ENCODE measurements at places on chromosomes 3 and 15.

- DNase-seq, result peak; percentile 61
These were observed at the start of gene ALDH1A3 for GRCh38 chr15:100879464-100880138. ALDH1A3 (plus strand) TSS chr15:100879831; CDS start chr15:100879908, 77 bp downstream.

GRCh38 chr3:169327546-169328356 lies 335.8 kb downstream of the MECOM start:
- no peak for DNase-seq

GRCh38 chr3:143529798-143530197 lies 318.5 kb downstream of the SLC9A9 start:
- no peak for DNase-seq

- DNase-seq, result peak; percentile 12
These were observed 118.8 kb downstream of the ECT2 start for GRCh38 chr3:172869368-172869771.

DNA sequence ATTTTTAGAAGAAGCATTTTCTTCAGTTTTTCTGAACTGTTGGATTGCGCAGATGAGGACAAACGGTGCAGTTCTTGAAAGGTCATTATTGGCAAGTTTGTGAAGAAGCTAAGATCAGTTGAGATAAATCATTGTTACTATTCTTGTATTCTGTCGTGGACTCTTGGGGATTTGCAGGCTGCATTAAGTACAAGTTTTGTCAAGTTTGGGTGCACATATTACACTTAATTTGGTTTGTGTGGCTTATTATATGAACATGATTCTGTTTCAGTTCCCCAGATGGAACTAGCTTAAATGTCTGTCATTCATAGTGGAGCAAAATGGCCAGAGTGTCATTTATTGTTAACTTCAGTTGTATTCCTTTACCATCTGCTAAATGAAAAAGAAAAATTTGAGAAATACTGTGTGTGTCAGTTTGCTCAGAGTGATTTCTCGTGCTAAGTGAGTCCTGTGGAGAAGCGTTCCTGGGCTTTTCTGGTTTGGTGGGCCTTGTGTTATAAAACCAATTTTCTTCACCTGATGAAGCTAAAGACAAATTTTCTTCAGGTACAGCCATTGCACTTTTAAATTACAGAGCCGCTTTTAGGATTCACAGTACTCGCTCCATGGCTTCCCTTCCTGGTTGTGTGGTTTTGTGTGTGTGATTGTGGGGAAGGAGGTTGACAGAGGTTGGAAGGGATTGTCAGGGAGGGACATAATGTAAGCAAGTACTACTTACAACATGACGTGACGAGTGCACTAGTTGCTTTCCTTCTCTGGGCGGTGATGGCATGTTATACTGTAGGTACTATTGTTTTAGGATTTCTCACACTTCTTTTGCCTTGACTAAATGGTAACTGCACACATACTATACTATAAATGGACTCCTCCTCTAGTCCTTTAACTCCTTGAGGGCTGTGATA lies 1.7 kb downstream of the AKAP13 start:
- DNase-seq, result peak; percentile 13

DNA sequence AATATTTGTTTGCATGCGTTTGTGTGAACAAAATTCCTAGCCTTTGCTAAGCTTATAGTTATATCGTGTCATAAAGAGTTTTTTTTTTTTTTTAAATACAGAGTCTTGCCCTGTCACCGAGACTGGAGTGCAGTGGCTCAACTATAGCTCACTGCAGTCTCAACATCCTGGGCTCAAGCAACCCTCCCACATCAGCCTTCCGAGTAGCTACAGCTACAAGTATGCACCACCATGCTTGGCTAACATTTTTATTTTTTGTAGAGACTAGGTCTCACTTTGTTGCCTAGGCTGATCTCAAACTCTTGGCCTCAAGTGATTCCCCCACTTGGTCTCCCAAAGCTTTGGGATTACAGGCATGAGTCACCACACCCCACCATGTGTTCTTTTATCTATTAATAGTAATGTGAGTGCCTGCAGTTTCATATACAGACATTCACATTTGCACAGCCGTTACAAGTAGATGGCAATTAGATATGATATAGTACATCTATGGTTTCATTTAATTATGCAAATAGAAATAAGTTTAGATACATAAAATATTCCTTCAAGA lies 848.6 kb downstream of the PDCD6IP start:
- no peak for DNase-seq

- DNase-seq, result no peak
These were observed 1.9 kb downstream of the CNBP start for GRCh38 chr3:129181819-129182218.

GRCh38 chr3:9808345-9809037 lies 1.6 kb upstream of the TTLL3 start:
- DNase-seq, result peak; percentile 18

- no peak for DNase-seq
These were observed 61.4 kb downstream of the BFSP2 start for GRCh38 chr3:133461291-133461690.

DNA sequence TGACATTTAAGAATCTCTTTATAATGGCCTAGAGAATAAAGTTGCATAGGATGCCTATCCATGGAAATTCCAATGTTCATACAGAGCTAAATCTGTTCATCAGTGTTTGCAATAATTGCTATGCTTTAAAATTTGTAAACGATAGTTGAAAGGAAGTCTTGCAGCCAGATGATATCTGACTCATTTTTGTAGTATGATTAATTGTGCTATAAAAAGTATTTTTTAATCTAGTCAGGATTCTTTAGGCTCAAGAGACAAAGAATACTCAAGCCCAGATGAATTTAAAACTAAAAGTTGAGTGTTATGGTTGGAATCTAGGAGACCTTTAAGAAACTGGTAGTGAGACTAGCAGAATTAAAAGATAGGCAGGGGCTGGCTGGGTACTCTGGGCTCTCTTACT lies 50.5 kb downstream of the SUCNR1 start:
- peak; percentile 59 for DNase-seq

DNA sequence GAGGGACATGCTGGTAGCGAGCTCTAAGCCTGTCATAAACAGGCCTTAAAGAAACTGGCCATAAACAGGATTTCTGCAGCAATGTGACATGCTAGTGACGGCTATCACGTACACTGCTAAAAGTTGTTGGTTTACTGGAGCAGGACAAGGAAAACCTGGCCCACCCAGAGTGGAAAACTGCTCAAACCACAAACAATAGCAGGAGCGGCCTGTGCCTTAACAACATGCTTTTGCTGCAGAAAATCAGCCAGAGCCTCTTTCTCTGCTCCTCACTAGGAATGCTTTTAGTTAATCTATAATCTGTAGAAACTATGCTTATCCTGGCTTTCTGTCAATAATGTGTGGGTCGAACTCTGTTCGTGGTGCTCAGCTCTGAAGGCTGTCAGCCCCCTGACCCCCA lies 202.9 kb upstream of the UBE3A start:
- no peak for DNase-seq

- DNase-seq, result no peak
These were observed 97.2 kb downstream of the DGKG start for GRCh38 chr3:186264608-186265400.

DNA sequence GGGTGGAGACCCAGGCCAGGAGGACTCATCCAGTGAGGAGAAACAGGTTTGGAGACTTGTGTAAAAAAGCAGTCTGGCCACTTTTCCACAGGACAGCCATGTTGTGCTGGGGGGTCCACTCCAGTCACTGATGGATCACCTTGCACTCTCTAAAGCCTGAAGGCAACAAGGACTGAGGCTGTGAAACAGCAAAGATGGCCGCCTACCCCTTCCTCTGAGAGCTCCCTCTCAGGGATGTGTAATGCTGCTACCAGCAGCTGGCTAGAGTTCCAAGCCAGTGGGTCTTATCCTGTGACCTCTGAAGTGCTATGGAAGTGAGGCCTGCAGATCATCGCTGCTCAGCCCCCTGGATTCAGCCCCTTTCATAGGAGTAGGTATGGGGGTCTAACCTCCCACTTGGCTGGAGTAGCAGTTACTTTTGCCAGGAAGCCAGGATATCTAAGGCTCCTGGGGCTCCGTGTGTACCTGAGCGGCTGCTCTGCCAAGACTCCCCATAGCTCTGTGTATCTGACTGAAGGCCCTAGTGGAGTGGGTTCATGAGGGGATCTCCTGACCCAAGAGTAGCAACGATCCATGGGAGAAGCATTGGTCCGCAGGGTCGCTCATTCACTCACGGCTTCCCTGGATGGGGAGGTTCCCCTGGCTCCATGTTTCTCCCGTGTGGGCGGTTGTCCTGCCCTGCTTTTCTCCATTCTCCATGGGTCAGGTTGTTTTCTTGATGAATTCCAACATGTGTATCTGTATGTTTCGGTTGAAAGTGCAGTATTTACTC lies 69.9 kb upstream of the TNFSF10 start:
- DNase-seq, result no peak

DNA sequence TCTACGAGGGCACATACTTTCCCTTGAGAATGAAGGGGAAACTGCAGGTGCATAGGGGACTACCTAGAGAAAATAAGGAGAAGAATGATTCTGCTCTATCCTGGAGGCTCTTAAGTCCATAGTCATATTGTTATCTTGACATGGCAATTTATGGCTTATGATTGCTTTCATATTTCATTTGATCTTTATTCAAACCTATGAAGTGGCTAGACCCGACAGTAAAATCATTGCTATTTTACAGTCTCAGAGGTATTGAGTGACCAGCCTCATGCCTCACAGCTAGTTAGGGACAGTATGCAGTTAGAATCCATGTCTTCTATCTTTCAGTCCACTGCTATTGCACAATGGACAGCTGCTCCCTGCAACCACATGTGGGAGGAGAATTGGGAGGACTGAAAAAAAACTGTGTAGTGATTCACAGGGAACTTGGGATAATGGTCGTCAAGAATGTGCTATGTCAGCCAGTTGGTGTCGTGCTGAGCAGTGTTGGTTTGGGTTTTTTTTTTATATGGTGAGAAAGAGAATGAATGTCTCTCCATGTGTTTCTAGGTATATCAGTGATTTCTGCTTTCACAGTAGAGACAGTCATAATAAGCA lies 63.2 kb upstream of the SPPL2A start:
- DNase-seq, result peak; percentile 95

DNA sequence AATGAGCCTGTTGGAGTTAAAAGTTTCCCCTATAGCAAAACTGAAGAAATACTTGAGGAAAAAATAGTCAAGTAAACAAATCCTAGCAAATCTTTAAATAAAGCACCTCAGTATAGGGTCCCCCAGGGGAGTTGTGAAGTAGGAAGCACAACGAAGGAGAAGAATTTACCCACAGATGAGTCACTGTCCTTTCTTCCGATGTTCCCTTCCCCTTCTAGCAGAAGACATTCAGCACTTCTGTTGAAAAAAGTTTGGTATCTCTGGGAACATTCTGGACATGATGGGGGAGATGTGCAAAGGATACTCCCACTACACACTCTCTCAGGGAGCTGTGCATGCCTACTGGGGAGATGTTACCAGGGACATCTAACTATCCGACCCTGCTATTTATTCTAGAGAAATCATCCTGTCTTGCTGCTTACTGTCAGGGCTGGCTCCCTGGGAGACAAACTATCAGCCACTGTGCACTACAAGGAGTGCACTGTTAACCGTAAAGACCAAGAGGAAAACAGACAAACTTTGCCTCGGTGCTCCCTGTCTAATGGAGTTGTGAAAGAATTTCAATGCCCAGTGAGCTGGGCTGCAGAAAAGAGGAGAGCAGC lies 93.8 kb downstream of the RFTN1 start:
- DNase-seq, result peak; percentile 54

- DNase-seq, result no peak
These were observed 23.3 kb upstream of the PLCL2 start for GRCh38 chr3:16861432-16861831.

DNA sequence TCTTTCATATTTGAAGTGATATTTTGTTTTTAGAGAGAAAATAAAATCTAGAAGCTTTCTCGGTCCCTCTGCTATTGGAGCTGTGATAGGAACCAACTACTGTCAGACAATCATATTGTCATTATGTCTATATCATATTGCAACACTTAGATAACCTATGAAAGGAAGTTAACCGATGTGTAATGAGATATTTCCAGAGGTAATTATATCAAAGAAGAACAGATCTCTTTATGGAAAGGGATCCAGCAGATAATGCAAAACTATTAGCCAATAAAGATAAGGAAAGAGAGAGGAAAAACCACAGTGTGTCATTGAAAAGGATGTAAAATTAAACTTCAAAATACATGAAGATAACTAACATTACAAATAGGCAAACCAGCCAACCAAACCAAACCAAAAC lies 529.1 kb upstream of the CCDC54 start:
- no peak for DNase-seq

DNA sequence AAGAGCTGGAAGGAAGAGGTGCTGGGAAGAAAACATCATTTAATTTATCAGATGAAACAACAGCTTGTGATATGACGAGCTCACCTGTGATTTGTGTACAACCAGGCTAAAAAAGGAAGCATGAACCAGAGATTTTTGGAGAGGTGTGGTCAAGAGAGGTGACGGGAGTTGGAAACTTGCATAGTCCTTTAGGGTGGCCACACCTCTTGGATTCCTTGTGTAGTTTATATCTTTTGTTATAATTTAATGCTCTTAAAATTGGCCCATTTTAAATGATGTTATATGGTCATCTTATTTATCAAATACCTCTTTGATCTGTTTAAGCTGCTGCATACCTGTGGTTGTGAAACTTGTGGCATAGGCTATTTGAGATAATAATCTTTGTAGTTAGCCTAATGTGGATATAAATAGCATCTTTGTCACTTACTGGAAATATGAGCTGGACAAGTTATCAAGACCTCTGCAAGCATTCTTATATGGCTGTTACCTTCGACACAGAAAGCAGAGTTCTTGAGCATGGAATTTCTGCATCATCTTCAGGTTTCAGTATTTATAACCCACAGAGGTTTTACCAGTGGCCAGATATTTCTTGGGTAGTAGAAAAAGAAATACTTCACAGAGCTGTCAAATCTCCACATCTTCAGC lies 49.1 kb downstream of the IL1RAP start:
- peak; percentile 24 for DNase-seq

- DNase-seq, result peak; percentile 98
These were observed 3.0 kb downstream of the HEG1 start for GRCh38 chr3:125052624-125053303.

GRCh38 chr15:43151688-43152087 lies 18.3 kb downstream of the TMEM62 start:
- no peak for DNase-seq

DNA sequence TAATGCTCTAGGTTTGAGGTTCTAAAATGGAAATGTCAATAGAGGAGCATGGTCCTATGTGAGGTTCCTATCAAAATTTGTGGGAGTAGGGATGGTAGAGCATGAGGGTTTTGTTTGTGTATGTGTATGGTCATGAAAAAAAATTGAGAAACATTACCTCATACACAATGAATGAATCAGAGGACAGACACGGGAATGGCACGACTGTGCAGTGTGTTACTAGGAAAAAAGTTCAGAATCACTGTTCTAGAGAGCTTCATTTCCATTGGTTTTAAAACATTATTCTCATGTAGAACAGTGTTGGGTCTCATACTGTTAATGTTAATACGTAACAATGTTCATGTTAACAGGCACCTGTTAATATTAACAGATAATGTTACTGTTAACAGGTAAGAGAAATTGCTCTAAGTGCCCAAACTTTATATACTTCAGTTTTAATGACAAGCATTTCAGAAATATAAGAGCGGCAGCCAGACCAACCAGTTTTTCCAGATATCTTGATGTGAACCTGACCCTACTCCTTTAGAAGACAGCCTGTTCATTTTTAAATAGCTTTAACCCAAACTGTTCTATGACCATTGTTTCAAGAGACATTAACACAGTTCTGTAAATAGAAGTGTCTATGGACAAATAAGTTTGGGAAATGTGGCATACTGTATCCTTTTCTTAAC lies 48.0 kb downstream of the SLC15A2 start:
- DNase-seq, result no peak

All from AG10803 (cell line).